NCI-H226 (cell line): ENCODE measurements at places on chromosomes 2 and 18.

DNA sequence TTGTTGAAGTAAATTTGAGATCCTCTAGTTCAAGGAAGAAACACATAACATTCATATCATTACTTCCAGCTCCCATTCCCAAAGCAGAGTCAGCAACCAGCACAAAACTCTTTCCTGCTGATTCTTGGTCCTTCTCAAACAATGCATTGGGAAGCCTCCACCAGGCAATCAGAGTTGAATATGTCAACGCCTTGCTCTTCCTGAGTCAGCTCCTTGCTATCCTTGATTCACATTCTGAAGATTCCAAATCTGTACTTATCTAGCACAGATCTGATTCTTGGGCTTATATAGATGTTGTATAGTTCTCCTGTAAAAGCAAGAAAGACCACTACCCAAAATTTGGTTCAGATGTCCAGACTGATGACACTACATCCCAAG lies 29.6 kb downstream of the CFAP210 start:
- peak; percentile 28 for DNase-seq

GRCh38 chr2:16664052-16664731 lies 1.4 kb downstream of the CYRIA start:
- DNase-seq: peak; percentile 47

- DNase-seq: no peak
Observed at GRCh38 chr18:75504469-75504868, 77.0 kb upstream of the SMIM21 start.

GRCh38 chr2:193561054-193561453 lies 1366.3 kb upstream of the TMEFF2 start:
- peak; percentile 11 for DNase-seq

DNA sequence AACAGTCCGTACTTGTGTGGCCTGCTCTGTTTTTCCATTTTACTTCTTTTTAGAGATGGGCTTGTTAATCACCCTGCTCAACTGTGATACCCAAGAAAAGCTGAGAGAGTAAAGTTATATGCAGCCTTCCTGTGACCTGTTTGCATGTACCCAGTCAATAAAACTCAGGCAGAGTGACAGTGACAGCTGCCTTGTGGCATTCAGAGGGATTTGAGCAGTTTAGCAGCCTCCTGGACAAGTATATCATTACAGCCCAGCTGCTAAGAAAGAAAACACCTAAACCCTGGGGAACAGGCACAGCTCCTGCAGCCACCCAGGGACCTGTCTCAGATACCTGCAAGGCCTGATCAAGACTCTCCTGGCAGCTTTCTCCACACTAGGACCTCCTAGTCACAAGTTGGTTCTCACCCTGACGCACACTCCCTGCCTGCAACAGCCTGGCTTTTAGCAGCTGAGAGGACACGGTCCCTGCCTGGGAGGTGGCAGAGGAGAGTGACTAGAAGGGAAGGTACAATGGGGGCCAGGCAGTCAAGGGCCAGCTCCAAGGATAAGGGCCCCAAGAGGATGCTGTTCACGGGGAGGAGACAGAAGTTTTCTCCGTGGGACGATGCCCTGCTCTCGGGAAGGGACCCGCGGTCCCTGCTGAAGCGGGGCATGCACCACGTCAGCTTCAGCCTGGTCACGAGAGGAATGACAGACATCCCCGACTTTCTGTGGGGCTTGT lies at the start of gene LRRC30:
Gene LRRC30 (plus strand): TSS at position 464 of the 724 bp plus-strand sequence. CDS start 50 bp downstream, at position 514.
- DNase-seq: no peak

DNA sequence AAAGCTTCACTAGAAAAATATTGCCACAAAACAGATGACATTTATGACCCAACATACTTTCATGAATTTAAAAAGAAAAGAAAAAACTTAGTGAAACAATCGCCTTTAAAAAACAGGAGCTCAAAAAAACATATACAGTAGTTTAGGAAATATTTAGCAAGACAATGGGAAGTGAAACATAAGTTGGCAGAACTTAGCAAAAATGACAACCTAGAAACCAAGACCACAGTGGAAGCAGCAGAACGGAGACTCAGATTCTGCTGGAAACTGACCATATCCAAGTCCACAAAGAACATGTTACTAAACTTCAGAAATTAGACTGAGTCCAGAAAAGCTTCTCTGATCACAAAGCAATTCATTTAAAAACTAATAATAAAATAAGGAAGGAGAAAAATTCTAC lies 41.8 kb upstream of the CTAGE1 start:
- no peak for DNase-seq

DNA sequence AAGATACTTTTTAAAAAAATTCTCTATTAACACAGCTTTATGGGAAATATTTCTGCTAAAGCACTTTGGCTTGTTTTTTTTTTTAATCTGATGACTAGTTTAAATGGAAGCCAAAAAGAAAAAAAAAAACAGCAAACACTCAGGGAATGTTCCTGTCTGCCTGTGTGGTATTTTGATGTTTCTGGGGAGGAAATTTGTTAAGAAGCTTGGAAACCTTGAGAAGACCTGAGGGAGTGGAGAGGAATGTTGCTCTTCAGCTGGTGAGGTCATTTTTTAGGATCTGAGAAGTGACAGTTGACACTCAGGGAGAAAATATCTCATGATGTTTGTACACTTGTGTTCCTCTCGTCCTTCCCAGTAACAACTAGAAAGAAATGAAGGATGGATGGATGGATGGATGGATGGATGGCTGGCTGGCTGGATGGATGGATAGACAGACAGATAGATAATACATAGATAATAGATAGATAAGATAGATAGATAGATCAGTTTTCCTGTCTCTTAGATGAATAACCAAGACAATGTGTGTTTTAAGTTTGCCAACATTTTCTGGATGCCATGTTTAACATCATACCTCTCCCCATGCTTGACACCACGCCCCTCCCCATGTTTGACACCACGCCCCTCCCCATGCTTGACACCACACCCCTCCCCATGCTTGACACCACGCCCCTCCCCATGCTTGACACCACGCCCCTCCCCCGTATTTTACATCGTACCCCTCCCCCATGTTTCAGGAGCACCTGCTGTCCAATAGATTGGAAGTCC lies 84.8 kb downstream of the CTIF start:
- peak; percentile 84 for DNase-seq

DNA sequence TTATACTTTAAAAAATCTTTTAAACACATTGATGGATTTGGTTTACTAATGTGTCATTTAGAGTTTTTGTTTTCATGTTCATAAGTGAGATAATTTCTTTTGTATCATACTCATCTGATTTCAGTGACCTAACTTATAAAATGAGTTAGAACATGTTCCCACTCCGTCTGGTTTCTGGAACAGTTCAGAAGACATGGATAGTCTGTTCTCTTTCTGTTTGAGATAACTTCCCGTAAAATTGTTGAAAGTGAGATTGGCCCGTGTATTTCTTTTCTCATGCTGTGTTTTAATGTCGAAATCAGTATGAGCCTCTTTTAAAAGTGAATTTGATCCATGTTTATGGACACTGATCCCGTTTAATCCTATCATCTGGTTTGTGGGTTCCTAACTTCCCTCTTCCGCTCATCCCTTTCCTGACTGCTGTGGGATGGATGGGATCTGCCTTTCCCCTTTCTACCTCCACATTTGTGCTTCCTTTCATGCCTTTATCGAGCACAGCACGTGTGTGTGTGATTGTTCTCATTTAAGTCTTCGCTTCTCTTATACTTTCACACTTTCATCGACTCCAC lies 78.9 kb downstream of the COPS8 start:
- no peak for DNase-seq

GRCh38 chr2:218485986-218486667 lies 67.2 kb downstream of the VIL1 start:
- DNase-seq: no peak
